ENCODE measurements at places on chromosomes 5 and 9. TPM values are rescaled to one million over a fixed set of nuclear protein-coding genes. Genes with fewer than 3 reads are reported as not detected.

The HTR1A gene
- total RNA-seq = not detected

The AQP7 gene
- total RNA-seq = 147 TPM

GRCh38 chr5:159104051-159104651 is 4.4 kb upstream of the EBF1 start:
- DNase-seq = no peak

The MSANTD3 gene
- total RNA-seq = 18.6 TPM

DNA sequence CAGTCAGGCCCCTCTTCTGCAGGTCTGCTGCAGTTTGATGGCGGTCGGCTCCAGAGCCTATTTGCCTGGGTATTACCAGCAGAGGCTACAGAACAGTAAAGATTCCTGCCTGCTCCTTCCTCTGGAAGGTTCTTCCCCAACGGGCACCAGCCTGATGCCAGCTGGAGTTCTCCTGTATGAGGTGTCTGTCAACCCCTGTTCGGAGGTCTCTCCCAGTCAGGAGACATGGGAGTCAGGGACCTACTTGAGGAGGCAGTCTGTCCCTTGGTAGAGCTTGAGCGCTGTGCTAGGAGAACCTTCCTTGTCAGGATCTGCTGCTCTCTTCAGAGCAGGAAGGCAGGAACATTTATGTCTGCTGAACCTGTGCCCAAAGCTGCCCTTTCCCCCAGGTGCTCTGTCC is 138.4 kb upstream of the IQGAP2 start:
- no peak for DNase-seq
